Heart right ventricle (tissue), 16 donors: ENCODE measurements at places on chromosomes 16 and 17.

DNA sequence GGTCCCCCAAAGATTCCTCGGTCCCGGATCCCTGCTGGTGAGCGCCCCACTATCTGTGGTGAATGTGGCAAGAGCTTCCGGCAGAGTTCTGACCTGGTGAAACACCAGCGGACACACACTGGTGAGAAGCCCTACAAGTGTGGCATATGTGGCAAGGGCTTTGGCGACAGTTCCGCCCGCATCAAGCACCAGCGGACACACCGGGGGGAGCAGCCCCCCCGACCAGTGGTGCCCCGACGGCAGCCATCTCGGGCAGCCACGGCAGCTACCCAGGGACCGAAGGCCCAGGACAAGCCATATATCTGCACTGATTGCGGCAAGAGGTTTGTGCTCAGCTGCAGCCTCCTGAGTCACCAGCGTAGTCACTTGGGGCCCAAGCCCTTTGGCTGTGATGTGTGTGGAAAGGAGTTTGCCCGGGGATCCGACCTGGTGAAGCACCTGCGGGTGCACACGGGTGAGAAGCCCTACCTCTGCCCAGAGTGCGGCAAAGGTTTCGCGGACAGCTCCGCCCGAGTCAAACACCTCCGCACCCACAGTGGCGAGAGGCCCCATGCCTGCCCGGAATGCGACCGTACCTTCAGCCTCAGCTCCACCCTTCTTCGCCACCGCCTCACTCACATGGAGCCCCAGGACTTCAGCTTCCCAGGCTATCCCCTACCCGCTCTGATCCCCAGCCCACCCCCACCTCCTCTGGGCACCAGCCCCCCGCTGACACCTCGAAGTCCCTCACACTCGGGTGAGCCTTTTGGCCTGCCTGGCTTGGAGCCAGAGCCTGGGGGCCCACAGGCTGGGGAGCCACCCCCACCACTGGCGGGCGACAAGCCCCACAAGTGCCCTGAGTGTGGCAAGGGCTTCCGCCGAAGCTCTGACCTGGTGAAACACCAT, 2.8 kb downstream of the ZNF48 start:
- H3K4me1 ChIP-seq, result peaks cover 33% of the 10 kb centered on the region
- H3K36me3 ChIP-seq, result peaks cover 7% of the 10 kb centered on the region
- H3K27me3 ChIP-seq, result no peaks in the 10 kb centered on the region
- DNase-seq, result no peak
- no peak overlapping the region for H3K4me3 ChIP-seq

- no peak overlapping the region for H3K4me3 ChIP-seq
- no peaks in the 10 kb centered on the region for H3K27me3 ChIP-seq
- no peaks in the 10 kb centered on the region for H3K36me3 ChIP-seq
- H3K27ac ChIP-seq, result no peak overlapping the region
- no peak for DNase-seq
These were observed 21.5 kb downstream of the ABCA10 start for GRCh38 chr17:69207151-69207550.

DNA sequence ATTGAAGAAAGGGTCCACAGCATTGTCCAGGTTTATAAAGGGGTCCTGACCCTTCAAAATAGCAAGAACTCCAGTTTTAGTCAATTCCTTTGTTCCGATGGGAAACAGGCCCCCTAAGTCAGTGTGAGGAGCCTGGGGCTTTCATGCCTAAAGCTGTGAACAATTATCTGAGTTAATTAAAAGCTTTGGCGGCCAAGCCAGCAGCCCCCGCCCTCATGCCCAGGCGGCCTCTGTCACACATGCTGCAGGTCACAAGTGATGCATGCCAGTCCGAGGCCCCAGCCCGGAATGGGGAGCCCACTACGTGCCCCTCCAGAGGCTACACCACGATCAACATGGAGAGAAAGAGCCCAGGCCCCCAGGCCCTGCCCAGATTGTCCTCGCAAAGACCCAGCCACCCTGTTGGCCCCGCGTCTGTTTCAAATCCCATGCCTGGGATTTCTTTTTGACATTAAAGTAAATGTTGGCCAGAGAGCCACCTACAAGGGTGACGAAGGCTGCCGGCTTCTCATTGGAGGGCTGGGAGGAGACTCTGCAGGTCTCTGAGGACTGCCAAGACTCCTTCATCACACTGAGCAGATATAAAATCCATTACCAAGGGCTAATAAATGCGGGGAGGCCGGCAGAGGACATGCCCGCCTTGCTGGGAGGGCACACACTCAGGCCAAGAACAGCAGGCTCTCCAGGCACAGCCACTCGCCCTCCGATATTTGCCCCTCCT, 14.5 kb upstream of the PITPNM3 start:
- no peak overlapping the region for H3K4me3 ChIP-seq
- H3K27ac ChIP-seq, result no peak overlapping the region
- peaks cover 6% of the 10 kb centered on the region for H3K4me1 ChIP-seq
- no peaks in the 10 kb centered on the region for H3K36me3 ChIP-seq
- DNase-seq, result no peak
- no peaks in the 10 kb centered on the region for H3K27me3 ChIP-seq

GRCh38 chr17:18856570-18856915, 1.4 kb upstream of the PRPSAP2 start:
- H3K27ac ChIP-seq, result peak overlapping the region; percentile 79
- DNase-seq, result no peak
- no peaks in the 10 kb centered on the region for H3K36me3 ChIP-seq
- no peaks in the 10 kb centered on the region for H3K27me3 ChIP-seq
- H3K4me1 ChIP-seq, result peaks cover 50% of the 10 kb centered on the region
- H3K4me3 ChIP-seq, result peak overlapping the region; percentile 63

DNA sequence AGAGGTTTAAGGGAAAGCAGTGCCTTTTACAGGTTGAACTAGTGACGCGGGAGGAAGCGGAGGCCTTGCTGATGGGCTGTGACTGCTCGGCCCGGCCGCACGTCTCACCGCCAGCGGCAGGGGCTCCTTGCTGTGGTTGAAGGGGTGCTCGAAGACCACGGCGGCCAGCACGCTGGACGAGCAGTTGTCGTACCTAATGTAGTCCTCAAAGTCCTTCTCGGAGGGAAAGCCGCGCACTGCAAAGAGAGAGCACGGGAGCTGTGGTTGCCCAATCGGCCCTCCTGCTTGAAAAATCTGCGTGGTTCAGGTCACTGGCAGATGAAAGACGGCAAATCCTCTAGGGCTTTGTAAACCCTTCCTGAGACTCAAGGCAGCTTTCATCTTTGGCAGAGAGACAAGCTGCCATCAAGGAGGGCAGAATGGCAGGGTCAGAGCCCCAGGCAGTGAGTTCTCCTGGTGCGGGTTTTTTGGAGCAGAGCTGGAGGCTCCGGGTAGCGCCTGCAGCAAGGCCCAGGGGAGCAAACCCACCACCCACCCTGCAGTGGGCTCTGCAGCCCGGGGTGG, 16.1 kb downstream of the ABCA3 start:
- DNase-seq, result no peak
- H3K4me3 ChIP-seq, result no peak overlapping the region
- H3K4me1 ChIP-seq, result no peaks in the 10 kb centered on the region
- H3K36me3 ChIP-seq, result peaks cover 77% of the 10 kb centered on the region
- no peaks in the 10 kb centered on the region for H3K27me3 ChIP-seq
- no peak overlapping the region for H3K27ac ChIP-seq

- no peaks in the 10 kb centered on the region for H3K27me3 ChIP-seq
- no peaks in the 10 kb centered on the region for H3K4me1 ChIP-seq
- DNase-seq, result no peak
- H3K27ac ChIP-seq, result no peak overlapping the region
These were observed 23.6 kb upstream of the RMI2 start for GRCh38 chr16:11321662-11322061.

DNA sequence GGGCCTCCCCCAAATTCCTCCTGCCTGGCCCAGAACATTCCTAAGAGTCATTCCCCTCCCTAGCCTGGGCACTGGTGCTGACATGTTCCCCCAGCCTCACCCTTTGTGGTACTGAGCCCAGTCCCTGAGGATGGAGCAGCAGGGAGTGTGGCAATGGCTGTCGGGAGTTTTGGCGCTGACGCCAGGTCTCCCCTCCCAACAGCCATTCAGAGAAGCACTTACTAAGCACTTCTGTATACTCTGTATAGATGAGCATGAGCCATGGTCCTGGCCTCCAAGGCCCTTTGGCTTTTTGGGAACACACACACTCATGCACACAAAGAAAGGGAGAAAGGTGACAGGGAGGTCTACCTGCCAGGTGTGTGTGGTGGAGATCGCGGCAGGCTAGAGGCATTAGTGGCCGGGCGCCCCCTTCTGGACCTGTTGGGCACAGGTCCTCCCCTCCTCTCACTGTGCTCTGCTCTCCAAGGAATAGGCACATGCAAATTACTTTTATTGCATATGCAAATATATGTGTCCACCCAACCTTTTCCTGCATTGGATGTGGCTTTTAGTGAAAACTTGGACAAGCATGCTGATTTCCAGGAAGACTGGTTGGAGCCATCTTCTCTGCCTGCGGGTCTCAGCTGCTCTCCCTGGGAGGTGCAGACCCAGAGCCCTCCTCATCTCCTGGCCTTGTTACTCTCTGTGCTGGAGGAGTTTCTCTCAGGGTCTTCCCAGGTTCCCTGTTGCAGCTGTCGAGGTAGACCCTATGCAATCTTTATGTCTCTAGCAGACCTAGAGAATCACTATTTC, 17.4 kb upstream of the C17orf107 start:
- H3K36me3 ChIP-seq, result peaks cover 27% of the 10 kb centered on the region
- H3K27me3 ChIP-seq, result no peaks in the 10 kb centered on the region
- DNase-seq, result peak; percentile 57
- H3K27ac ChIP-seq, result no peak overlapping the region
- H3K4me3 ChIP-seq, result no peak overlapping the region

GRCh38 chr17:35171834-35172233, 22.4 kb downstream of the SLC35G3 start:
- DNase-seq, result no peak
- H3K27me3 ChIP-seq, result no peaks in the 10 kb centered on the region
- no peaks in the 10 kb centered on the region for H3K36me3 ChIP-seq
- no peak overlapping the region for H3K4me3 ChIP-seq

- no peak for DNase-seq
- H3K4me1 ChIP-seq, result no peaks in the 10 kb centered on the region
- no peak overlapping the region for H3K27ac ChIP-seq
- no peak overlapping the region for H3K4me3 ChIP-seq
These were observed 287.3 kb upstream of the MAF start for GRCh38 chr16:79887541-79888540.

DNA sequence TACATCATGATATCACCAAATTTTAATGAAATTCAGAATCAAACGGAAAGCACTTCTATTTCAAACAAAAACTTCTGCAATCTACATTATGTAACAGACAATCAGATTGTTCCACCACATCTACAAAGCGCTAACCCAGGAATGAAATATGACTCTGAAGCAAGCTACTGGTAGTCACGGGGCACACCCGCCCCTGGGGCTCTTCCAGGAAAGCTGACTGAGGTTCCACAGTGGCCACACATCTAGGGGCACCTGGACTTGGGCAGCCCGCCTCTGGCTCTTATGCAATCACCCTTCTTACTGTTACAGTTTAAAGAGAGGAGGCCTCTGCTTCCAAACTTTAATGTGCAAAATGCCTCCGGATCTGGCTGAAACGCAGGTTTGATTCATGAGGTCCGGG, 27.5 kb downstream of the ZCCHC14 start:
- peak overlapping the region; percentile 94 for H3K27ac ChIP-seq
- peaks cover 64% of the 10 kb centered on the region for H3K4me1 ChIP-seq
- no peak overlapping the region for H3K4me3 ChIP-seq
- no peaks in the 10 kb centered on the region for H3K27me3 ChIP-seq
- DNase-seq, result peak; percentile 76

DNA sequence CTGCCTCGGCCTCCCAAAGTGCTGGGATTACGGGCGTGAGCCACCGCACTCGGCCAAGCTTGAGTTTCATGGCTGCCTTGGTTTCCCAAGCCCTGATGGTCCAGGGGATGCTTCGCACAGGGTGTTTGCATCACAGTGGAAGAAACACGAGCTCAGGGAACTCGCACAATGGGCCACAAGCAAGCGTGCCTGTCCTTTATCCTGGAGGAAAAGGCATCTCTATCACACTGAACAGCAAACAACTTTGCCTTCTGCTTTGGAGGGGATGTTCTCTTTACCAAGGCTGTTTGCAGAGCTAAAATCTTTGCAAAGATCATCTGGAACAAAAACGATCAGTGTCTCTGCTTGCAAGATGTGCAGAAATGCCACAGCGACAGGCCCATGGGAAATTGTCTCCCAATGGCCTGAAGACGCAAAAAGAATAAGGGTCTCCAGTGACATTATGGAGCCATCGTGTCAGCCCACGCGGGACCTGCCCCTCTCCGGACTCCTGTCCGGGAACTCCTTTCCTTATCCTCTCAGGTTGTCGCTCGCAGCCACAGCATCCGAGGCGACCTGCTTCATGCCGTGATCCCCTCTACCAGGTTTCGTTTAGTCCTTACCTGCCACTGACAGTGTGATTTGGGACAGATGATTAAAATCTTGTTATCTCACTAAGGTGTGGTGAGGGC, 44.1 kb upstream of the CBFA2T3 start:
- peaks cover 53% of the 10 kb centered on the region for H3K27me3 ChIP-seq
- no peaks in the 10 kb centered on the region for H3K4me1 ChIP-seq
- DNase-seq, result no peak
- no peaks in the 10 kb centered on the region for H3K36me3 ChIP-seq
- no peak overlapping the region for H3K4me3 ChIP-seq

GRCh38 chr17:21532763-21533385, 156.7 kb downstream of the KCNJ12 start:
- no peak for DNase-seq
- no peak overlapping the region for H3K27ac ChIP-seq
- H3K36me3 ChIP-seq, result peaks cover 27% of the 10 kb centered on the region
- no peaks in the 10 kb centered on the region for H3K27me3 ChIP-seq

DNA sequence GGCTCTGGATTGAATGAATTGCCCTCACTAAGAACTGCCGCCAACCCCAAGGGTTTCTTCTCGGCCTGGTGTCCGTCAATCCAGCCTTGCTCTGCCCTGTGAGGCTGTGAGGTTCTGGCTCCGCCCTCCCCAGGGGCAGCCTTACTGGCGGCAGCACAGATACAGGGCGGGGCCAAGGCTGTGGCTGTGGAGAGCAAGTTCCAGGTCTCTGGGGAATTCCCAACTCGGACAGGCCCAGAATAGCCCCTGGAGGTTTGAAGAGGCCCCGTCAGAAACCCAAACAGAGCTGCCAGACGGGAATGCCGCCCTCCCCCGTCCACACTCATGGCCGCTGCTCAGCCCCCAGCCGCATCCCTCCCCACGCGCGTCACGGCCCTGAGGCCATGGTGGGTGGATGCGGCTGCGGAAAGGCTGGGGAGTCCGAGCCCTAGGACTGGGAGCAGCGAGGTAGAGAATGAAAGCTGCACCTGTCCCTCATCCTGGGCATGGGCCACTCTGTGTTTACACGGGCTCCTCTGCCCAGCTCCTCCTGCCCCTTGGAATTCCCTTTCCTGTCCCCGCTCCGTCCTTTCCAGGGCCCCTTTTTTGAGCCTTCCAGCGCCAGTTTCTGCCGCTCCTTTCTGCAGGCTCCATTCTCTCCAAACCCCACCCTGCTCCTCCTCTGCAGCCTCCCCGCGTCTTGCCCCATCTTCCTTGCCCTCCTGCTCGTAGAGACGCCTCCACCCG, 660 bp upstream of the PRRT2 start:
- peak; percentile 96 for DNase-seq
- H3K27me3 ChIP-seq, result no peaks in the 10 kb centered on the region
- peaks cover 19% of the 10 kb centered on the region for H3K36me3 ChIP-seq
- peaks cover 32% of the 10 kb centered on the region for H3K4me1 ChIP-seq
- H3K4me3 ChIP-seq, result peak overlapping the region; percentile 69
- peak overlapping the region; percentile 94 for H3K27ac ChIP-seq
